ENCODE measurements at places on chromosomes 7 and 10.

DNA sequence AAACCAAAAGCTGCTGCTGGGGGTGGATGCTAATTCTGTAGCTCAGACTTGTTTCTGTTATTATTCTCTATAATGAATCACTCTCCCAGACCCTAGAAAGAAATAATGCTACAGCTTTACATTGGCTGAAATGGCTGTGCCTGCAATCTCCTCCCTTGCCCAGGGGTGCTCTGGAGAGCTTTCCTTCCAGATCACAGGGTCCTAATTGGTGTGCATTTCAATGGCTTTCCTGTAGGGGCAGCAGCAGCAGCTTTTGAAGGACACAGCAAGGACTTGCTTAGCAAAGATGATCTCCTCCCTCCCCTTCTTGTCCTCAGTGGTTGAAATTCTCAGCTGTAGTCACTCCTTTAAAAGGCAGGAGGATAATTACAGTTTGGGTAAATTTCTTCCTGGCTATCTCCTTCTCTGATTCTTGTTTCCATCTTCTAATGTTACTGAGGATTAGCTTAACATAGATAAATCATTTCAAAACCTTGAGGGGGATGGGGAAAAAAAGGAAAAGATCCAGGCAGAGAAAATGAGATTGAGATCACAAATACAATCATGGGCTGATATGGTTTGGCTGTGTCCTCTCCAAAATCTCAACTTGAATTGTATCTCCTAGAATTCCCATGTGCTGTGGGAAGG, 120.2 kb upstream of the CTTNBP2 start:
- DNase-seq, result no peak

GRCh38 chr10:62112300-62112699, 156.3 kb downstream of the RTKN2 start:
- DNase-seq, result no peak

DNA sequence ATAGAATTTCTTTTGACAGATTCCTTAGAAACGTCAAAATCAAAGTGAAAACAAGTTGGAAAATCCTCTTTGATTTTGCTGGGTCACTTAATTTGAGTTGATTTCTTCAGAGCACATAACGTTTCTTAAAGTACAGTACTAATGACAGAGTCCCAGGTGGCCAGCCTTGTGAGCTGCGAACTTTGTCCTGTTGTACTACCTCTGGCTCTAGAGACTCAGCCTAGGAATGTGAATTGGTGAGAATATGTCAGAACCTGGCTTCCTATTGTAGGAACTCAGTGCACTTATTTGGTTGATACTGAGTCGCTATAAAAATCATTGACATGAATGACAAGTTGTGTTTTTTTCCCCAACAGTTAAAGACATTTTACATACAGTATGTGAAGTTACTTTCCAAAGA, 20.2 kb downstream of the SDK1 start:
- no peak for DNase-seq

DNA sequence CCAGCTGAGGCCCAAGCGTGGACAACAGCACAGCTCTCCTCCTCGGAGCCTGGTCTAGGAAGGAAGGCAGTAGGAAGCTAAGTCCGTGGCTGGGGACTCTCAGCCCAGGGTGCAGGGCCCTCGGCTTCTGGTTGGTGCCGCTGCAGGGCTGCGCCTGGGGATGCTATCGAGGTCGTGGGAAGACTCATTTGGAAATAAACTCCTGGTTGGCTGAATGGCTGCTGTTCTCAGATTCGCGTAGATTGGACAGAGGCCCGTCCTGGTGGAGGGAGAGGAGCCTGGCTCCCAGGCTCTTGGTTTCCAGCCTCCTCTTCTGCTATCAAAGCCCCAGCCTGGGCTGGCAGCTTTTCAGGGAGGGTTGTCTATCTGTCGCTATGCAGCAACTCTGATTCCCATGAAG, 152.6 kb upstream of the FZD8 start:
- no peak for DNase-seq

GRCh38 chr7:157462419-157462771, 125.6 kb downstream of the DNAJB6 start:
- DNase-seq, result no peak

GRCh38 chr7:33534833-33535232, 370.5 kb upstream of the BMPER start:
- DNase-seq, result no peak

GRCh38 chr10:45144326-45145070, 143.8 kb downstream of the ZNF22 start:
- no peak for DNase-seq

DNA sequence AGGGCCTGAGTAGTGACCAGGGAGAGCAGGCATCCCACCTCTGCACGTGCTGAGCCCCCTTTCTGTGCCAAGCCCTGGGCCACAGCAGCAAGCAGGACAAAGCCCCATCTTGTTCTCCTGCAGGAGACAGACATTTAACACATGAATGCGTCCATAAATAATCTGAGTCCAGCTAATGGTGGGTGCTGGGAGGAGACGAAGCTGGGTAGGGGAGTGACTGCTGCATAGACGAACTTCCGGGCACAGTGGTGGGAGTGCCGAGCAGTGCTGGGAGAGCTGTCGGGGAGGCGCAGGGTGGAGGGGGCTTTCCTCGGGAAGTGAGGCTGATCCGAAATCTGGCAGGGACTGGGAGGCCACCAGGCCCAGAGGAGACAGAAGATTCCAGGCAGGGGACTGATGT, 35.2 kb upstream of the SLC29A3 start:
- no peak for DNase-seq

DNA sequence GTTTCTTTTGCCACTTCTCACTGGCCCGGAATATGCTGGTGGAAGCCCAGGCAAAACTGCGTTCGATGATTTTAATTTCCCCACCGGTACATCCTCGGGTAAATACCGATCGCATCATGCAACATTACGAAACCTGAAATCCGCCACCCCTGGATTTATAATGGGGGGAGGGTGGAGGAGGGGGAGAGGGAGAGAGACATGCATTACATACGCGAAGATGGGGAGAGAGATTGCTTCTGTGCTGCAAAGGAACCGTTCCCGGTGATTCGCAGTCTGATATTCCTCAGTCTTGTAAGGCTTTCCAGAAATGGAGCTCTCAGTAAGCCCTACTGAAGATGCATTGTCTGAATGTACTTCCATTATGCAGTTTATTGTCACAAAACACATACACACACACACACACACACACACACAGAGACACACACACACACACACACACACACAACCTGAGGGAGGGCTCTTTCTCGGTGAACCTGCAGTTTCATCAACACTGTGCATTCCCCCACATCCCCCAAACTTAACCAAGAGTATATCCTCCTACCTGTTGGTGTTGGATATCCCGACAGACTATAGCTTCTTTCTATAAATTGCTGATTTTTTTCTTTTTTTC, 741 bp downstream of the GPR85 start:
- no peak for DNase-seq

DNA sequence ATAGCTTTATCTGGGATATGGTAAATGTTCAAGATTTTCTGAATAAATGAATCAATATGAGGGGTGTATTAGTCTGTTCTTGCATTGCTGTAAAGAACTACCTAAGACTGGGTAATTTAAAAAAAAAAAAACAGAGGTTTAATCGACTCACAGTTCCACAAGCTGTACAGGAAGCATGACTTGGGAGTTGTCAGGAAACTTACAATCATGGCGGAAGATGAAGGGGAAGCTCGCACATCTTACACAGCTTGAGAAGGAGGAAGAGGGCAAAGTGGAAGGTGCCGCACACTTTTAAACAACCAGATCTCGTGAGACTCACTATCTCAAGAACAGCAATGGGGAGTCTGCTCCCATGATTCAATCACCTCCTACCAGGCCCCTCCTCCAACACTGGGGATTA, 32.5 kb upstream of the OTUD1 start:
- DNase-seq, result no peak

- no peak for DNase-seq
These were observed 155.9 kb upstream of the ASAH2 start for GRCh38 chr10:50407076-50407801.

DNA sequence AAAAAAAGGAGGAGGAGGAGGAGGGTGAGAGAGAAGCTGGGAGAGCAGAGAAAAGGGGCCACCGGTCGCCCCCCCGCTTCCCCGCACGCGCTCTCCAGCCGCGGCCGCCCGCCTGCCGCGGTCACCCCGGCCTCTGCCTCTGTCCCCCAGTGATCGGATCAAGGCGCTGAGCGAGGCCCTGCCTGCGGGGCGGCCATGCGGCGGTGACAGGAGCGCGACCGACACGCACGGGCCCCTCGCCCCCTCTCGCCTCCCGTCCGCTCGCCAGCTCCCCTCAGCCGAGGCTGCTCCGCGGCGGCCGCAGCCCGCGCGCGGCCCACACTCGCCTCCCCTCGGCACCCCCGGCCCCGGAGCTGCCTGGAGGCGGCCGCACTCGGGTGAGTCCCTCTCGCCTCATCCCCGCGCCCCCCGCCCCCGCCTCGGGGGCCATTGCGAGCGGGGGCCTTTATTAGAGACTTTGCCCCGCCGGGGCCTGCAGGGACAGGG, at the start of gene GTF2I:
TSS of gene GTF2I (plus strand) at position 27 of the 486 bp plus-strand sequence. CDS start 31,411 bp downstream, outside the sequence.
- no peak for DNase-seq

DNA sequence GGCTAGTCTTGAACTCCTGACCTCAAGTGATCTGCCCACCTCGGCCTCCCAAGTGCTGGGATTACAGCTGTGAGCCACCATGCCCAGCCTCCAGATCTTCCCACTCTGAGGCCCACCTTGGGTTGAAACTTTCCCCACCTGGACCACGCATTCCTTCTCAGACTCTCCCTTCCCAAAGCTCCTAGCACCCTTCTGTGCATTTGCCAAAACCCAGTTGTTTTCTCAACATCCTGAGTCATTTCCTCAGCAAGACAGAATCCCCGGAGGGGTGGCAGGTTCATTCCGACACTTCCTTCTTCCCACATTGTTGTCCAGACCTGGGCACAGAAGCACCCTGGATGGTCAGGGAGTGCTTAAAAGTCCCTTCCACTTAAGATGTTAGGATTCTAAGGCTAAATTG, 28.9 kb downstream of the BAG3 start:
- DNase-seq, result no peak

GRCh38 chr10:106900016-106900652, 264.4 kb downstream of the SORCS1 start:
- no peak for DNase-seq

DNA sequence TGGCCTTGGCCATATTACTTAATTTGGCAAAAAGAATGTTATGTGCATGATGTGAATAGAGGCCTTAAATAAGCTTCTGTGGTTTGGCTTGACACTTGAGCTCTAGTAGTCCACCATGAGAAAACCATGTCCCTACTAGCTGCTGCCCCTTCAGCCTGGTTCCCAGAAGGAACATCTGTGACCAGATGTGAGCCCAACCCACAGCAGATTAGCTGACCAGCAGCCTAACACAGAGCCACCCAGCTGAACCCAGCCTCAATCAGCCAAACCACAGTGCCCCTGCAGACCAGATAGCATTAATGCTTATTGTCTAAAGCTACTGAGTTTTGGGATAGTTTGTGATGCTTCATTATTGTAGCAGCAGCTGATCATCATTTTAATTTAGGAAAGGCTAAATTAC, 16.6 kb downstream of the JAZF1 start:
- DNase-seq, result no peak

- no peak for DNase-seq
These were observed 117.7 kb upstream of the PTPRZ1 start for GRCh38 chr7:121755286-121755685.

GRCh38 chr10:76583711-76584161, 1053.9 kb downstream of the KCNMA1 start:
- no peak for DNase-seq

GRCh38 chr7:106520962-106521514, 139.9 kb downstream of the CCDC71L start:
- no peak for DNase-seq

DNA sequence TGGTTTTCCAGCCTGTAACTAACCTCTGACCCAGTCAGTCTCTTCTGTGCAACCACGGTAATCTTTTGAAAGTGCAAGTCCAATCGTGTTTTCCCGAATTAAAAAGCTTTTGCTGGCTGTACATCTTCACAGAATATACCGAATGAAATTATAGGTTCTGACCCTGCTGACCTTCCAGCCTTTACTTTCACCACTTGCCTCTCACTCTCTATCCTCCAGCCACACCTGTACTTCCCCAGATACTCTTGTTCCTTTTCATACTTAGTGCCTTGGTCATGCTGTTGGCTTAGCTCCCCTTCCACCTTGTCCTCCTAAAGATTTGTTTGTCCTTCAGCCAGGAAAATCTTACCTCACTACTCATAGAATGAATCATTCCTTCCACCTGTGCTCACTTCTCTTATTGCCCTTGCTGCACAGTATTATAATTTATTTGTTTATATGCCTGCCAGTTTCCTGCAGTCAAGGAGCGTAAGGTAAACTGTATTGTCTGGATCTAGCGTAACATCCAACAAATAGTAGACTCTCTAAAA, 2.3 kb upstream of the PNPLA8 start:
- no peak for DNase-seq

DNA sequence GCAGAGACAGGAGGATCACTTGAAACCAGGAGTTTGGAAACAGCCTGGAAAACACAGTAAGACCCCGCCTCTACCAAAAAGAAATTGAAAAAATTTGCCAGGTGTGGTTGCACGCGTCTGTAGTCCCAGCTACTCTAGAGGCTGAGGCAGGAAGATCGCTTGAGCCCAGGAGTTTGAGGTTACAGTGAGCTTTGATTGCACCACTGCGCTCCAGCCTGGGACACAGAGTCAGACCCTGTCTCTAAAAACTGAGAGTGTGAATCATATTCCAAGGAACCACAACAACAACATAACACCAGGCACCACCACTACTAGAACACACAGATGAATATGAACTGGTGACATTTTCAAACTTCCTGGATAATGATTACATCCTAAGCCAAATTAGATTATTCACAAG, 324.2 kb downstream of the CALN1 start:
- no peak for DNase-seq

DNA sequence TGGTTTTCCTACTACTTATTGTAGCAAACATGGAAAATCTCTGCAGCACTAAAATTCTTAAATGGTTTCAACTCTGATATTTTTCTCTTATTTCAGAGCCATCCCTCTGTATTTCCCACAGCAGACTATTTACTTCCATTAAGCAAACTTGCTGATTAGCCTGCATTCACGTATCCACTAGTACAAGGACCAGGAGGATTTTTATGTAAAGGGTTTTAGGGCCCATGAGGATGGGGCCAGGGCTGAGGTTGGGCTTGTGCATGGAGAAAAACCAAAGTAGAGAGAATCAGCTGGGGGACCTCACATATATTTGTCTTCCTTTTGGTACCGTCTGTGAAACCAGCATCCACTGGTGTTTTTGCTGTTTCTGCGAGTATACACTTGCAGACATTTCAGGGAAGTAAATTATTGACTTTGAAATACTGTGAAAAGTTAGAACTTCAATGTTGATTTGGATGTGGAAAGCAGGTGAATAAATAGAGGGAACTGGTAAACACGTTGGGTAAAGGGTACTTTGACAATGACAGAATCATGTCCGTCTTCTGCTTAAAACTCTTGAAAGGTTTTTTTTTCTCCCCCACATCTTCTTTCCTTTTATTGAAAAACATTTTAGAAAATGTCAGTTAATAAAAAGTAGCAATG, 44.3 kb downstream of the ERLIN1 start:
- no peak for DNase-seq

Measured in CD4-positive, alpha-beta T cell treated with Interleukin-17A for 1 hour (primary cell).